ENCODE measurements at places on chromosomes 7 and 10. TPM values are rescaled to one million over a fixed set of nuclear protein-coding genes. Genes with fewer than 3 reads are reported as not detected.

CAV1 gene
- total RNA-seq, result 281 TPM

- no peak overlapping the region for H3K27ac ChIP-seq
- no peak overlapping the region for H3K4me3 ChIP-seq
- H3K4me1 ChIP-seq, result no peaks in the 10 kb centered on the region
- no peaks in the 10 kb centered on the region for H3K27me3 ChIP-seq
These were observed 26.3 kb upstream of the WDR11 start for GRCh38 chr10:120824881-120825309.

GRCh38 chr10:71463111-71463510 lies 66.4 kb downstream of the CDH23 start:
- H3K27me3 ChIP-seq, result no peaks in the 10 kb centered on the region
- H3K36me3 ChIP-seq, result no peaks in the 10 kb centered on the region
- H3K27ac ChIP-seq, result no peak overlapping the region
- no peaks in the 10 kb centered on the region for H3K4me1 ChIP-seq
- DNase-seq, result no peak

DNA sequence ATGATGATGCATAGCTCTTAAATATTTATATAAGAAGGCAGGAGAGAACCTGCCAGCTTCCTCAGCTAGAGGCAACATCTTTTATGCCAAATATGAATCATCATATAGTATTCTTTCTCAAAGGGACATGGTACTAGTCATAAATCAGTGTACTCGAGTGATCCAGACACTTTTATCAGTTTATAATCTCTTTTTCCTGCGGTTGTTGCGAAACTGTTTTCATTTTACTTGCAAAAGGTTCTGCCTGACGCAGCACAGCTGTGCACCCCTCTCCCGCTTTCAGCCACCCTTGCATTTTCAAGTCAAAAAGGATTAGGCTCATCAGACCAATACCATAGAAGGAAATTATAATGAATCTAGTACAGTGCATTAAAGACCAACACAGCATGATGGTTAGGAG lies 332.3 kb upstream of the PRKCQ start:
- no peaks in the 10 kb centered on the region for H3K4me1 ChIP-seq
- DNase-seq, result no peak
- H3K27me3 ChIP-seq, result no peaks in the 10 kb centered on the region
- no peaks in the 10 kb centered on the region for H3K36me3 ChIP-seq
- no peak overlapping the region for H3K27ac ChIP-seq

GRCh38 chr10:103280031-103280430 lies 3.1 kb downstream of the INA start:
- H3K36me3 ChIP-seq, result no peaks in the 10 kb centered on the region
- H3K4me1 ChIP-seq, result peaks cover 7% of the 10 kb centered on the region
- peaks cover 38% of the 10 kb centered on the region for H3K27me3 ChIP-seq
- no peak overlapping the region for H3K27ac ChIP-seq
- H3K4me3 ChIP-seq, result no peak overlapping the region

Measured in heart left ventricle (tissue), 16 donors.